Fibroblast of skin of left biceps (primary cell): ENCODE measurements at places on chromosomes 11 and 22.

GRCh38 chr11:128644576-128644975, 49.3 kb upstream of the FLI1 start:
- no peak for DNase-seq

- no peak for DNase-seq
Measured at GRCh38 chr11:127307700-127308099, 307.1 kb upstream of the KIRREL3 start.

- no peak for DNase-seq
Measured at GRCh38 chr11:75273411-75274391, 33.1 kb downstream of the TPBGL start.

DNA sequence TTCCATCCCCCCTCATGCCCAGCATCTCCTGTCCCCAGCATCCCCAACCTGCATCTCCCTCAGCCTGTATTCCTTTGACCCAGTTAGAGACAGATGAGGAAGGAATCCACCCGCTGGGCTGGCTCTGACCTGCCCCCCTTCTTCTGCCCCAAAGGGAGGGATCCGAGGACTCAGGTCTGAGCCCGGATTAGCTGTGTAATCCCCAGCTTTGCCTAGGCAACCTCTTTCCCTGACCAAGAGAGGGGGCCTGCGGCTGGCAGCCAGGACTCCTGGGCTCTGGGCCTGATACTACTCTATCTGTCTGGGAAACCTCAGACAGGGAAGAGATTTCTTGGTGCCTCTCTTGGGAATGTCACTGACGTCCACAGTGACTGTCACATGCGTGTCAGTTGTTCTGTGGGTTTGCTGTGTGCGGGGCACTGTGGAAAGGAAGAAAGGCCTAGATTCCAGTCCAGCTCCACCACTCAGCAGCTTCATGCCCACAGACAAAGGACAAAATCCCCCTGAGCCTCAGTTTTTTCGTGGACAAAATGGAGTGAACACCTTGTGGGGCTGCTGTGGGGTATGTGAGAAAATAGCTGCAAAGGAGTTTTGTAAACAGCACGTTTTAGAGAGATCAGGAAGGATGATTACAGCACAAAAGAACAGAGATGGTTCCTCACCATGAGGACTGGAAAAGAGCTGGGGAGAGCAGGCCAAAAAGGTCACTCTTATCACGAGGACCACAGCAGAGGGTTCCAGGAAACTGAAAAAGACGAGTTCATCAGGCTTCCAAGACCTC, 1.3 kb upstream of the NDUFV1 start:
- DNase-seq = no peak
